ENCODE measurements at places on chromosomes 4 and X. TPM values are rescaled to one million over a fixed set of nuclear protein-coding genes. Genes with fewer than 3 reads are reported as not detected.

DNA sequence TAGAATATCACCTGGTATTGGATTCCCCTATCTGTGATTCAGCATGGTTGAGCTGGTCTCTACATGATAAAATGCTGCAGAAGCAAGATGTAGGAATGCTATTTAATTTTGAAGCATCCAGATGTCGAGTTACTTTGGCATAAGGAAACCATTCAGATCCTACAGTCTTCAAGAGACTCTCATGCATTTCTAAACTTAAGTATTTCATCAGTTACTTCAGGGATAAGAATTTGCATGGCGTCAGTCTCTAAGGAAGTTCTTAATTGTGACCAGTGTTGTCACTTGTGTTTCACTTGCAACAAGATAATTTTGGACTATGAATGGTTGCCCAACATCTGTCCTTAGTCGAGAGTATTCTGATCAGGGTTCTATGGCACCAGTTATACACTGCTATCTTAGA lies 192.4 kb downstream of the CCNG2 start:
- DNase-seq, result no peak

DNA sequence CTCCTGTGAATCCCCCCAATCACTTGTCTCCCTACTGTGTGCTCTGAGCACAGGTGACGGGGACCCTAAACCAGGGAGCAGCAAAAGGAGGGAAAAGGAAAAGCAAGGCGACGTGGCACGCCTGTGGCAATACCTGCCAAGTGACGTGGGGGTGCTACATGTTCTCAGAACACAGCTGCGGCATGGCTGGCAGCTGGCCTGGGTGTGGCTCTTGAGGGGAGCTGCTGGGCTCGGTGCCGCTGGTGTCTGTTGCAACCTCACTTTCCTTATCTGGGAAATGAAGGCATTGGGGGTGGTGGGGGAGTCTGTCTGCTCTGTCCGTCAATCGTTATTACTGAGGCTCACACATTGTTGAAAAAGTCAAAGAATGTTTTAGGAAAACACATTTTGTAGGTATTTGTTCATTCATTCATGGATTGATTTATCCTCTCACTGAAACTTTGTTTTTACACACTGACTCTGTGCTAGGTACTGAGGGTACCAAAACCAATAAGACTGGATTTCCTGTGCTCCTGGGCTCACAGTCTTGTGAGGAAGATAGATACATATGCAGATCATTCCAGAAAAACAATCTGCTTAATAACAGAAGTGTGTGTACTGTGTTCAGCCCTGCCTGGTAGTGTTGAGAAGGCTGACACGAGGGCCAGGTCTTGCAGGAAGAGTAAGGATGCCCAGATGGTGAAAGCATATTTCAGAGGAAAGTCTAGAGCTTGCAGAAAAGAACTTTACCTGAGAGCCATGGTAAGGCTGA lies 217.6 kb downstream of the PTTG2 start:
- peak; percentile 70 for DNase-seq

- no peak for DNase-seq
These were observed 62.2 kb upstream of the FAM241A start for GRCh38 chr4:112082954-112083586.

GRCh38 chr4:80142394-80143306 lies 54.7 kb upstream of the PRDM8 start:
- no peak for DNase-seq

GRCh38 chrX:37578045-37578444 lies 6.6 kb downstream of the LANCL3 start:
- DNase-seq, result no peak

DNA sequence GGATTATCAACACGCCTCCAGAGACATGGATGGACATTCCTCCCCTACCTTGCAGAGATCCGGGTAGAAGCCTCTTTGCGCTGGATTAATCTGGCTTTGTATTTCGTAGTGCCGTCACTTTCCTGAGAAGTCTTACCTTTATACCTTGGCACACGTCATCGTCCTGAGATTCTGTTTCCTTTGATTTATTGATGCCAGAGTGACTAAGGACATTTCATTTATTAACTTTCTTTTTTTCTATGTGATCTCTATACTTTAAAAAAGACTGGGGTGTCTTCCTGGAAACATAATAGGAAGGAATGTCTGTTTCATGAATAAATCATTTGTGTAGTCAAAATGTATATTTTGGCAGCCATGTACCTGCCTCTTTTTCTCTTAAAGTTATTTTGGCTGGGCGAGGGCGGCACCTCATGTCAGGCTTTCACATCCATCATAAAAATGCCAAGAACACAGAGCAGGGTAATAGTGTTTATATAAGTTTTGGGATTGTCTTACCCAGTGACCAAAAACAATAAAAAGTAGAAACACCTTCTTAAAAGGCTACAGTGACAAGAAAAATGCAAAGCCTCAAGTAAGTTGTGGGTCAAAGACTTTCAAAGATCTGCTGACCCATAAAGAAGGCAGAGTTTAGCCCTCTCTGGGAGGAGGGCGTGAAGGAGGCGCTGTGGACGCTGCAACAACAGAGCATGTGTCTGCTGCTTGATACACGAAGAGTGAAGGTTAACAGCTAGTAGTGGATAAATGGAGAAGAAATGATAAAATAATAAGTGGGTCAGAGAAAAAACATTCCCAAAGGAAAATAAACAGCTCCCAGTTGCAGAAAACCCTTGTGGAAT lies 124.4 kb downstream of the SHROOM3 start:
- DNase-seq, result no peak

DNA sequence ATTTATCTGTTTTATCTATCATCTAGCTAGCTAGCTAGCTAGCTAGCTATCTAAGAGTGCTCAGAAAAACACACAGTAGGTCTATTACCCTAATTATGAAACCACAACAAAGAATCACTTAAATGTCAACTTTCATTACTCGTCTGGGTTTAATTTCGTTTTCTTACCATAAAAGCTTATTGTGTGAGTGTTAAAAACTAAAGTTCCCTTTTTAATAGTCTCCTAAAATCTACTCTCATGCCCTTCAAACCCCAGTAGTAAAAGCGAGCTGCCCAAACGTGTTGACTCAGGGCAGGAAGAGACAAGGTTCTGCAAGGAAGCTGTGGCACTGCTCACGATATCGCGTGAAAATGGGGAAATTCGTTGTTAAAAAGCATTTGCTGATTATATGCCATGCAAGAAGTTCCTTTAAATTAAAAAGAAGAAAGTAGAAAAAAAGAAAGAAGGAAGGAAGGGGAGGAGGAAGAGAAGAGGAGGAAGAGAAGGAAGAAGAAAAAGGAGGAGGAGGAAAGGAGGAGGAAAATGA lies 595 bp downstream of the MBNL3 start:
- DNase-seq, result no peak

DNA sequence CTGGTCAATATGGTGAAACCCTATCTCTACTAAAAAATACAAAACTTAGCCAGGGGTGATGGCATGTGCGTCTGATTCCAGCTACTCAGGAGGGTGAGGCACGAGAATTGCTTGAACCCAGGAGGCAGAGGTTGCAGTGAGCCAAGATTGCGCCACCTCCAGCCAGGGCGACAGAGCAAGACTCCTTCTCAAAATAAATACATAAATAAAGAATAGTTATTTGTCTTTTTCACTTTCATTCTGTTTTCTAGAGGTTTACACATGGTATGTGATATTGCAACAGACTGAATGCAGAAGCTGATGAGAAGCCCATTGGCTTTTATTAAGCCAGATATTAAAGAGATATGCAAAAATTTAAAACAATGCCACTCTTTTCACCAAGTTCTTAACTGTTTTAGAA lies 8.2 kb downstream of the KLHL15 start:
- DNase-seq, result no peak

DNA sequence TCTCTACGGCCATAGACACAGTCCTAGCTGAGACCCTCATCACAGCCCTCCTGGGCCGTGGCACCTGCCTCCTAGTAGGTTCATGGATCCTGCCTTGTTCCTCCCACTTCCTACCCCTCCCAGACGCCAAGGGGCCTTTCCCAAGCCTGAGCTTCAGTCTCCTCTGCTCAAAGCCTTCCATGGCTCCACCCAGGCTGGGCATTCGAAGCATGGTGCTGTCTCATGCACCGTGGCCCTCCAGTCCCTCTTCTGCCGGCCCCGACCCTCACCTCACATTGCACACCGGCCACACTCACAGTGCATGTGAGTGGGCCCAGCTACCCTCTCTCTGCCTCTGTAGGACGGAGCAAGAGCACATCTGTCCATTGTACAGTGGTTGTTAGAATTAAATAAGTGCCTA lies 21.7 kb upstream of the KIAA0232 start:
- no peak for DNase-seq

GRCh38 chr4:168868802-168869201 lies 141.3 kb downstream of the CBR4 start:
- DNase-seq, result no peak

- DNase-seq, result no peak
These were observed 10.4 kb upstream of the FAM9A start for GRCh38 chrX:8811611-8812010.

- DNase-seq, result no peak
These were observed 27.4 kb downstream of the CBLL2 start for GRCh38 chrX:22300130-22300529.

DNA sequence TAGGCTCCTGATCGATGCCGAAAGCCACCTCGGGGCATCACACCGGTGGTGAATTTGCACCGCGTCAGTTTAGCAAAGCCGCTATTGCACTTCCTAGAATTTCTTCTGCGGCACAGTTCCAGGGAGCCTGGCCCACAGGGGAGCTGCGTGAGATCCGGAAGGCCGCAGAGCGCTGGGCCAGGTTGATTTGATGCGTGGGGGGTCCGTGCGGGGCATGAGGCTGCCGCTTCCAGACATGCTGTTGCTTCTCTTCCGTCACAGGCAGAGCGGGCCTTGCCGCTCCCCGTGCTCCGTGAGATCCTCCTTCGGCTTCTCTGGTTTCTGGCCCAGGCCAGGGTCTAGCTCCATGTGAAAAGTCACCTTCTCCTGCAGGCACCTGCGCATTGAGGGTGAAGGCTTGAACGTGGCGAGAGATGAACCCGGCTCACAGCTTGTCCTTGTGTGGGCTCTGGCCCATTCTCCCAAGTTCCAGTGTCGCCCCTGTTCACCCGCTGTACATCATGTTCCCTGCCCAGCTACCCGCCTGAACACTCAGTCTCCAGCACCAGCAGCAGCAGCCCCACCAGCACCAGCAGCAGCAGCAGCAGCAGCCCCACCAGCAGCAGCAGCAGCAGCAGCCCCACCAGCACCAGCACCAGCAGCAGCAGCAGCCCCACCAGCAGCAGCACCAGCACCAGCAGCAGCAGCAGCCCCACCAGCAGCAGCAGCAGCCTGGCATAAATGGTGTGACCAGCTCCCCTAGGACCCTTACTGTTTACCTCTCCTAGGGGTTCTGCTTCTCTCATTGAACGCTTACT lies 131.2 kb downstream of the TRIML1 start:
- DNase-seq, result no peak

GRCh38 chr4:8355306-8355705 lies 85.2 kb downstream of the ACOX3 start:
- DNase-seq, result no peak

DNA sequence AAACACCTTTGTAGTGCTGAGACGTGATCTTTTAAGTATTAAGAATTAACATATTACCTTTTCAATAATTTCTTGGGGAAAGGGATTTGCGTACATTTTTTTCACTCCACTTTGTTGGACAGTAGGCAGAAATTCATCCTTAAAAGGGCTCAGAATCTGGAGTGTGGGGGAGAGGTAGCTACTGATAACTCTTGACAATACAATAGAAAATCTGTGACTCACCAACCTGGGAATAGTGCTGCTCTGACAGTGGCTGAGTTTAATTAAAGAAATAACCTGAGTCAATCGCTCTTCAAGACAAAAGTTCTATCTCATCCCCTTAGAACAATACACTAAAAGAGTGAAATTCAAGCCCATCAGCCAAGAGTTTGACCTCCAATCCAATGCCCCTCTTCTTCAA lies 60.2 kb downstream of the SLC9A7 start:
- DNase-seq, result no peak

DNA sequence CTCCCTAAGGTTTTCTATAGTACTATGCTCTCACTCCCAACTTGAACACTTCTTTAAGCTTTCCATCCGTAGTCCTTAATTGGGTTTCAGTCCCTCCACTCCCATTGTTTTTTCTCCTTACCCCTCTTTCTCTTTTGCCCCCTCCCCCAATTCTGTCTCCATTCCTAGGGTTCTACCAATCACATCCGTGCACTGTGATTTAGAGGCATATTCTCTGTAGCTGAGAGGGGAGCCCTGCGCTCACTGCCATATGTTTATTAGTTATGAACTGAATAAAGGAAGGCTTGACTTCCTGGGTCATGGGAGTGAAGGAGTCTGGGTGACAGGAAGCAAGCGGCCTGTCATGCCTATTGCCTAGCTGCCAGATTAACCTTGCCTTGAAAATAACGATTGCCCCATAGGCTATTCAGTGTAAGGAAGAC lies 471 bp downstream of the MCTS1 start:
- DNase-seq, result no peak

GRCh38 chrX:34716302-34716701 lies 59.2 kb upstream of the TMEM47 start:
- no peak for DNase-seq

- peak; percentile 76 for DNase-seq
These were observed 18.9 kb downstream of the CNGA2 start for GRCh38 chrX:151753313-151754046.

GRCh38 chr4:117515921-117516320 lies 430.5 kb upstream of the TRAM1L1 start:
- DNase-seq, result no peak

DNA sequence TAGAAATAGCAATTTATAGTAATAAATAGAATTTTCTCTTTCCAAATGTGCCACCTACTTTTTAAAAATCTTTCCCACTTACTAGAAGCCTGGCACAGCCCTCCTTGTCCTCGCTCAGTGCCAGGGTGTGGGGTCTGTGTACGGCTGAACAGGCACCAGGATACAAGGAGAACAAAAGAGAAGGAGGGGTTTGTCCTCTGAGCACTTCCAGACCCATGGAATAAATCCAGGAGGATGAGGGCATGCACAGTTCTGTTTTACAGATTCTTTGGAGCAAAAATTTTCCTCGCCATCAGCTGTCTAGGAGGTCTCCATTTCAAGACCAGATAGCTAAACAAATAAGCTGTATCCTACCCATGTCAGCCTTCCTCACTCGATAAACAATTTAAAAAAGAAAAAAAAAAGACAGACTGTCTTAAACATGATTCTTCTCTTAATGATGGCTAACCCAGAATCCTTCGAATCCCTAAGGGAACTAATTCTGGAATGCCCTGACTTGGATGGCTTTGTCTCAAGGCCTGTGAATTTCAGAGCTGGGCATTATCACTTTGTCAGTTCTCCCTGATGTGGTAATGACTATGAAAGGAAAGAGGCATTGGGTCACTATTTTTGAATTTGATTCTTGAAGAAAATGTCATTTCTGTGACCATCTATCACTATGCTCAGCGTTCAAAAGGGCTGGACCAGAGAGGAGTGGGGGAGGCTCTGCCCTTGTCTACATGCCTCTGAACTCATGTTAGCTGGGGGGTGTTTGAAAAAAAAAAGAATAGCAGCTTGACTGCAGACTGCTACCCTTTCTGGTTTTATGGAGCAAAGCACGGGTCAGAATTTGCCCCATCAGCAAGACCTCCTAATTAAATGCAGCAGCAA lies 151.0 kb downstream of the DCTD start:
- no peak for DNase-seq

GRCh38 chr4:183186813-183187212 lies 87.8 kb downstream of the WWC2 start:
- no peak for DNase-seq

TDO2 gene
- not detected for total RNA-seq

SHROOM2 gene
- 6.2 TPM for total RNA-seq

SASH3 gene
- total RNA-seq, result 8.6 TPM

SLC4A4 gene
- 9.8 TPM for total RNA-seq

NHSL2 gene
- total RNA-seq, result 38.0 TPM

FGD1 gene
- total RNA-seq, result 7.3 TPM

MAGEA2 gene
- not detected for total RNA-seq

SLC6A14 gene
- total RNA-seq, result 0.18 TPM
